Stomach (tissue), 19 donors: ENCODE measurements at places on chromosomes 4 and X. TPM values are rescaled to one million over a fixed set of nuclear protein-coding genes. Genes with fewer than 3 reads are reported as not detected.

DNA sequence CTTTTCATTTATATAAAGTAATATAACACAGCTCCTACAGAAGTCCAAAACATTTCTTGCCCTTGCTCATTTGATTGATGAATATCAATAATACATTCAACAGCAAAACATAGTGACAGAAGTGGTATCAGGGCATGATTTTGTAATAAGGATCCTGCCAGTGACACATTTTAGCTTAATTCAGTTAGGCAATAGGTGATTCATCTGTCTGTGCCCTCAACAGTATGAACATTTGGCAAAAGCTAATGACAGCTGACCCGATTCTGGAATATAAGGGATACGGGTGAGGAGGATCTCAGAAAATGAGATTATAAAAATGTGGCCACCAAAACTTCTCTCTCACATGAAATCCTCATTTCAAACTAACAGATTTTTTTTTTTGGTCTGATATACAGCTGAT, 294.0 kb downstream of the CAMK2D start:
- no peak for DNase-seq

GRCh38 chr4:172207886-172208285, 394.7 kb downstream of the GALNTL6 start:
- DNase-seq, result no peak

DNA sequence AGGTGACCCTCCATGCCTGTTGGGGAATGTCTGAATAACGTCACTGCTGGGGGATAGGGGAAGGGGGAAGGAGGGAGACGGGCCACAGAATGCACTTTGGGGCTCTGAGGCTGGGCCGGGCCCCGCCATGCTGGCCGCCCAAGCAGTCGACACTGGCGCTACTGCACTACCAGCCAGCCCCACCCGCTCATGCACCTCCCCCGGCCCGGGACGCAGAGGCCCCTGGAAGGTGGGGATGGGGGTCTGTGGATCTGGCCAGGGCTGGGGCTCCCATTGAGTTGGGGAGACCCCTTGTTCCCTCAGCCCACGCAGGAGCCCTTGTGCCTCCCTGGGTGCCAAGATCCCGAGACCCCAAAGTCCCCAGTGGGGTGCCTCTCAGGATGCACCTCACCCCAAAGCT, 17.8 kb downstream of the FLNA start:
- DNase-seq, result no peak

- DNase-seq, result no peak
Measured at GRCh38 chrX:96835660-96836289, 47.9 kb upstream of the RPA4 start.

DNA sequence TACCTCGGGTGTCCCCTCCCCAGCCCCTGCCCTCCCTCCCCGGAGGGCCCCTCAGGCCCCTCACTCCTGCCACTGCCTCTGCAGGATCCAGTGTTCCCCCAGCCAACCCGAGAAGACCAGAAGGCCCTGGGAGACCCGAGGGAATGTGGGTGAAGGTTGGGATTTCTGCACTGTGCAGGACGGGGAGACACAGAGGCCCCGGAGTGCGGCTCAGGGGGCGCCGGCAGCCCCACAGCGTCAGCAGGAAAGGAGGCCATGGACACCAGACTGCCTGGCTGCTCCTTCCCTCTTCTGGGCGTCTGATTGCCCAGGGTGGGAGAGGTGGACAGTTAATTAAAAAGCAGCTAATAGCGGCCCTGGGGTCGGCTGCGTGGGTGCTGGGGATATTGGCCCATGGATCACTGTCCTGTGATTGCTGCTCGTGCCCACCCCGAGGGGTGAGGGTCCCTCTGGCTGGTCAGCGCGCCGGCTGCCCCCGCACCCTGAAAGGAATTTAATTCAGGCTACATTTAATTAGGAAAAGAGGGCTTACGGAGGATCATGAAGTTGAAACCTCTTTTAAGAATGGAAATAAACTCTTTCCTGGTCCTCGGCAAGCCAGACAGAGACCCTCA, 57.8 kb upstream of the NKX1-1 start:
- DNase-seq, result no peak

- DNase-seq, result peak; percentile 2
Measured at GRCh38 chrX:121504153-121504552, 456.7 kb downstream of the GLUD2 start.

The CTAG1A gene
- total RNA-seq, result not detected

The EGF gene
- total RNA-seq, result 0.37 TPM
